Activated T-helper 1 cell treated with anti-CD3 and anti-CD28 coated beads, Interleukin-2, amount 50 U/mL, for 16 hours (primary cell): ENCODE measurements at places on chromosomes 2 and 18.

DNA sequence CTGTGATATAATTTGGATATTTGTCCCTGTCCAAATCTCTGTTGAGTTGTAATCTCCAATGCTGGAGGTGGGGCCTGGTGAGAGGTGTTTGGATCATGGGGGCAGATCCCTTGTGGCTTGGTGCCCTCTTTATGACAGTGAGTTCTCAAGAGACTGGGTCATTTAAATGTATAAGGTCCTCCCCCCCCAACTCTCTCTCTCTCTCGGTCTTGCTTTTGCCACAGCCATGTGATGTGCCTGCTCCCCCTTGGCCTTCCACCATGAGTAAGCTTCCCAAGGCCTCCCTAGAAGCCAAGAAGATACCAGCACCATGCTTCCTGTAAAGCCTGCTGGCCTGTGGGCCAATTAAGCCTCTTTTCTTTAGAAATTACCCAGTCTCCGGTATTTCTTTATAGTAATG, 58.6 kb downstream of the FN1 start:
- DNase-seq = no peak

- DNase-seq = no peak
Observed at GRCh38 chr2:238326801-238327365, 6.6 kb downstream of the TRAF3IP1 start.

DNA sequence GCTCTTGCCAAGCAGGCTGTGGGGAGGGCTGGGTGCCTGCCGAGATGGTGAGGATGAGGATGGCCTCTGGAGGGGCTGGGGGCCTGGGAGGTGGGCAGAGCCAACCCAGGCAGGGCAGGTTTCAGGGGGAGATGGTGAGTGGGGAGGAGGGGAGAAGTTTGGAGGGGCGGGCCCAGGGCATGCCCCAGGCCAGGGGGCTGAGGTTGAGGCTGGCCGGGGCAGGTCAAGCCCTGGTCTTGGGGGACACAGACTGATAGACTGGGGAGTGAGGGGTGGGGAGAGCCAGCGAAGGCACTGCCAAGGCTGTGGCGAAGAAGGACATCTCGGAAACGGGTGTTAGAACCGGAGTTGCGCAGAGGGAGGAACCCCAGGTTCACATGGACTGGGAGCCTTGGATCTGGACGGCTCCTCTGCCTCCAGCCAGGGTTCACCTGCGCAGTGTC, 12.6 kb downstream of the CAPN10 start:
- DNase-seq = no peak

GRCh38 chr2:209845666-209846065, 74.0 kb downstream of the UNC80 start:
- DNase-seq = no peak

DNA sequence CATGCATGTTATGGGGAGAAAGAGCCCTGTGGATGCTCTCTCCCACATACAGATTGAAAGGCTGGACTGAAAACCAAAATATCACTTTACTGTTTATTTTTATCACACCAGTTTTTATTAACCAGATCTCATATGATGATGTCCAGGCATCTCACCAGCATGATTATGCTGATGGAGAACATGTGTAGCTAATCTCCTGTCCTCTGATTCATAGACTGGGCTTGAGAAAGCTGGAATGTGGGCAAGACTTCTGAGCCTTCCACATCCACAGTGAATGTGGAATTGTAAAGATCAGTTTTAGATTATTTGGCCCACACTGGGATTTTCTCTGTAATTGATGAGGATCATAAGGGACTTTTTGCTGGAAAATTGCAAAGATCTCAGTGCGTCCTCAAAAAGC, 137.9 kb downstream of the ICOS start:
- no peak for DNase-seq

- DNase-seq = no peak
Observed at GRCh38 chr2:169775765-169776164, 22.9 kb upstream of the SSB start.

GRCh38 chr2:150007815-150008430, 420.3 kb upstream of the MMADHC start:
- no peak for DNase-seq

DNA sequence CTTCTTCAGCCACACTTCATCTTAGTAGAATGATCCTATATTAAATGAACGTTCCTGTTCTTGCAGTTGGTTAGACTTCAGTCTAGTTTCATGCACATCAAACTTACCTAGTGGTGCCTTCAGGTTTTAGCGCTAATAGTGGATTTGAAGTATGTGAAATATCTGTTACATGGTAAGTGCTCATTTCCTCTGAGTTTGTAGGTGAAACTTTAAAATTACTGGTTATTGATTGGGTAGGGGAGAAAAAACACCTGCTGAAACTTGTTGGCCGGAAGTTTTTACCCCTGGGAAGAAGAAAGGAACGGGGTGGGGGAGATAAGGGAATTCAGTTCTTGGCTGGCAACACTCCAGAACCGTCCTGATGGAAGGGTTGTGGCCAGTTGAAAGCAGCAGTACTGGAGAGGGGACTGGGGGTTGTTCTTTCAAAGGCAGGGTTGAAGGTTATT, 112.8 kb downstream of the SPTBN1 start:
- DNase-seq = no peak

DNA sequence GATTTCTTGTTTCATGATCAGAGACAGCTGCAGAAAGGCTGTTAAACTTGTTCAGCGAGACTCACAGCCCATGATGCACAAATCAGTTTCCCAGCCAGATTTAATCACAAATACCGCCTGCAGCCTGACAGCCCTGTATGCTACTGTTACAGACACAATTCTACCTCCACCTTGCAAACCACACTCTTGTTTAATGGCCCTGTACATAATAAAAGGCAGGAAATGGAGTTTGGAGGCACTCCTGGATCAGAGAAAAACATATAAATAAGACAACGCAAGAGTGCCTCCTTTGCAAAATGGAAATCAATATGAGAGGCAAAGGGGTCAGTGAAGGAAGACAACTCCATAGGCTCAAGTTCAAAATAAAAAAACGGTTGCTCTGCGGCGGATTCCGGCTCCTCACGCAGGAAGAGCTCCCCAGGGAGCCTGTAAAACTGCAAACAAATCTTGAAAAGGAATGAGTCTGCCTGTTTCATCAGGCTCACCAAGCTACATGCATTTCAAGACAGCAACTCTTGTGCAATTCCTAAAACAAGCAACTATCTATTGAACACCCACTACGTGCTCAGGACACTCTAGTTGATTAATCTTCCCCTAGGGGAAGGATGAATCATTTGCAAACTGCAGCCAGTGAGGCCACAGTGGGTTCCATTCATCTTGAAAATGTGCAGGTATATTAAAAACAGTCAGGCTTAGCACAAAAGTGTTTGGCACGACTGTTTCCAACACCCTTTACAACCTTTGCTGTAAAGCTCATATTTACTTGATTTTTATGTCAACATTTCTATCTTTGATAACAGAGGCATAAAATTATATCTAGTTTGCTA, 37.5 kb downstream of the TBC1D8 start:
- no peak for DNase-seq

GRCh38 chr2:45678791-45679348, 27.4 kb downstream of the PRKCE start:
- DNase-seq = no peak

- no peak for DNase-seq
Observed at GRCh38 chr18:71322201-71322600, 1033.4 kb downstream of the SOCS6 start.

DNA sequence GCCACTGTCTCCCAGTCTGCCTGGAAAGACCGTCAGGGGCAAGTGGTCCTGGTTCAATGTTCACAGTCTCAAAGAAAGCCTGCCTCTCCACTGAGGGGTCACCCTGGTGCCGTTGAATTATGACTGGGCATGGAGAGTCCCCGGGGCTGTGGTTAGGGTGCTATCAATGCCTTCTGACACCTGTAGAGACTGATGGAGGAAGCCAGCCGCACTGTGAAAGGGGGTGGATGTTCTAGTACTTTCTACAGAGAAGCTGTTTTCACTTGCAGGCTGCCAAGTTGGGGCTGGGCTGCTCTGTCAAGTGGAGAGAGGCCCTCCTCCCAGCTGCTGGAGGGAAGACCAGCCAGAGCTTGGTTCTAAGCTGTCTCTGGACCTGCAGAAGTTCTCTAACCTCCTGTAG, 80.5 kb downstream of the BCL2L11 start:
- no peak for DNase-seq

GRCh38 chr18:56661360-56662062, 10.4 kb downstream of the WDR7 start:
- DNase-seq = no peak

DNA sequence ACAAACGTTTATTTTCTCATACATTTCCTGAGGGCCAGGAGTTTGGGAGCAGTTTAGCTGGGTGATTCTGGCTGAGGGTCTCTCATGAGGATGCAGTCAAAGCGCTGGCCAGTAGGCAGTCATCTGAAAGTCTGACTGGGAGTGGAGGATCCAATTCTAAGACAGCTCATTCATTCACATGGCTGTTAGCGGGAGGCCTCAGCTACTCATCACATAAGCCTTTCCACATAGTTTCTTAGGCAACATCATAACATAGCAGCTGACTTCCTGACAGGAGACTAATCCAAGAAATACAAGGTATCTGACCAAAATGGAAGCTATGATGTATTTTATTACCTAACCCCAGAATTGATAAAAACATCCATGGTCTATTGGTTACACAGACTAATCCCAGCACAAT, 2.9 kb upstream of the MRPL44 start:
- DNase-seq = no peak

GRCh38 chr2:120678926-120679325, 56.7 kb upstream of the GLI2 start:
- no peak for DNase-seq

DNA sequence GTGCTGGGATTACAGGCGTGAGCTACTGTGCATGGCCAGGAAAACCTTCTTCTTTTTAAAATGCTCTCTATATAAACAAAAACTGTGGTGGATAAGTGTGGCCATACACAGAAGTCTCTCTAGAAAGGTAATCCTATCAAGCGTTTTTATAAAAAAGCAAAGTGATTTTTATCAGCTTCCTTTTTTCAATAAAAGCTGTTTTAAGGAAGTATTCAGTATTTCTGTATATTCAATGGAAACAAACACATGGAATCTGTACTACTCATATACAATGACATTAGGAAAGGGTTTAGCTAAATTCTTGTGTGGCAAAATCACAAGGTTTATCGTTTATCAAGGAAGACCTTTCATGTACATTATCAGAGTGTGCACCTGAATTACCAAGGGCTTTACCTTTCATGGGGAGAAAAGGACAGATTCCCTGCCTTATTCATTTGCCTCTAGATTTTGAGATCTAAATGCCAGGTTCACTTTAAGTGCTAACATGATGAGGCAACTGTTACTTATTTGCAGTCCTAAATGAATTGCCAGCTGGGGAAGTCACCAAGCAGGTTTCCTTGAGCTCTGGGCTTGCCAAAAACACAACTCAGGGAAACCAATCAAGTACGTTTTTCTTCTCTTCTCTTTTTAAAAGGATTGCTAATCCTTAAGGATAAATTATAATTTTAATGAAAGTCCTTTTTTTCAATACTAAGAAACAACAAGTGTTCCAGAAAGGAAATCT, 70.8 kb downstream of the RTN4 start:
- no peak for DNase-seq

DNA sequence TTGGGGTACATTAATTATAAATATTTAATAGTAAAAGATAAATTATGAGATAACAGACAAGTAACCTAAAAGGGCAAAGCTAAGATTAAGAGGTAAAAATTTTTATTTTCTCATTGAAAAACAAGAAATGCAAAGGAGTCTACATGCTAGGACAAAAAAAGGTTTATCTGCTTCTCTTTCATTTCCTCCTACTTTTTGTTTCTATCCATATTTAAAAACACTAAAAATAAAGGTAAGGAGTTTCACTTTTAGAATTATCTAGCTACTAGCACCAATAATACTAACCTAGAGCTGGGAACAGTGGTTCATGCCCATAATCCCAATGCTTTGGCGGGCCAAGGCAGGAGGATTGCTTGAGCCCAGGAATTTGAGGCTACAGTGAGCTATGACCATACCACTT, 1551.7 kb upstream of the SLC39A10 start:
- DNase-seq = no peak

DNA sequence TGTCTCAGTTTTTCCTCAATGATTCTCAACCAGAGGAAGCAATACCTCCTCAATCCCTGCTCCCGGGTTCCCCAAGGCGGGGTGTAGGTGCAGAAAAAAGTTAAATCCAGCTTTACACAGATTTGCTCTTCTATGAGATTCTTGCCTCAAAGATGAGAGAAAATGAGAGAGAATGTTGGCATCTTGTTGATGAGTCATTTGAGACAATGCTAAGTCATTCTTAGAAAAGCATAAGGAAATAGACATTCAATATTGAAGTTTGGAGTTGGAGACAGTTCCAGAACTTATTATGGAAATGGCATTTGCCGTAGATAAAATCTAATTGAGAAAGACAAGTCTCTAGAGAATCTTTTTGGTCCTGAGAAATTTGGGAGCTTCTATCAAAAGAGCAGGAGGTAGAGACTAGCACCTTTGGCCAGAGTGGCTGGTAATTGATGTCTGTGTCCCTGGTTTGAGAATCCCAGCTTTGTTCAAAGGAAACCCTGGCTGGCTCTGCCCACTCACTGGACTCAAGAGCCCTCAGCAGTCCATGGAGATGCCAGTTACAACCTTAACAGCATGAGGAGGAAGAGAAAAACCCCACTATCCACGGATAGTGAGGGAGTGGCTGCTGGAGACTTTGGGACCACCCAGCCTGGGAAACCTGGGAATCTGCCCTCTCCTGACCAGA, 181.2 kb downstream of the FAM124B start:
- no peak for DNase-seq

- no peak for DNase-seq
Observed at GRCh38 chr18:51355841-51356240, 158.4 kb upstream of the MEX3C start.

- no peak for DNase-seq
Observed at GRCh38 chr2:88692187-88692586, 714 bp downstream of the RPIA start.

GRCh38 chr2:195741191-195741590, 84.2 kb downstream of the SLC39A10 start:
- no peak for DNase-seq

DNA sequence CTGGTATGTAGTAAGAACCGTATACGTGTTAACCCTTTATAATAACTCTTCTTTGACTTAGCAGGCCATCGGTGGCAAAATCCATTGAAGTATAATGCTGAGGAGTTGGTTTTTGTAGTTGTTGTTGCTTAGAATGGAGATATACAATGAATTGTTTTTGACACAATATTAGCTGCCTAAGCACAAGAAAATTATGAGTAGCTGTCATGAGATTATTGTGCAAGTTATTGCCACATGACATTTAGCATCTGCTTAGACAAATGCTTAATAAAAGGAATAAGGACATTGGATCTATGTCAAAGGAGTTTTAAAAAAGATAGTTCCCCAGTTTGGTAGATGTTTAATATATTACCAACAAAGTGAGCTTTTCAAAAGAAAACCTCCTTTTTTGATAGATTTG, 59.9 kb downstream of the ABCB11 start:
- DNase-seq = no peak

DNA sequence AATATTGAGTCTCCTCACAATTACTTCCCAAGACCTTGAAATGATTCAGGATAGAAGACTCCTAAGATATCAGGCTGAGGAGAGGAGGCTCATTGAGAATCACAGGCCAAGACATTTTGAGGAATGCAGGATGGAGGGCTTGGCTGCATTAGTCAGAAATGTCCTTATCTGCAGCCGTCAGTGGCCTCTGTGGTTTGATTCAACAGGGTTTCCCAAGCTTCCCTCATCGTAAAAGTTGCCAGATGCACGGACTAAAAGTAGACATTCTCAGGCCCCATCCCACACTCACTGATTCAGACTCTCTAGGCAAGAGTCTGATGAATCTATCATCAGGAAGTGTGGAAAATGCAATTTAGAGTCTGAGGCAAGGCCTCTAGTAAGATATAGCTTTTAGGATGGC, 34.0 kb upstream of the TMEM178A start:
- DNase-seq = no peak
